ENCODE measurements at places on chromosomes 16 and 17. TPM values are rescaled to one million over a fixed set of nuclear protein-coding genes. Genes with fewer than 3 reads are reported as not detected.

GRCh38 chr16:74817851-74818250 is 43.2 kb upstream of the FA2H start:
- no peak for DNase-seq

- DNase-seq, result no peak
These were observed 81.5 kb downstream of the TUBD1 start for GRCh38 chr17:59811209-59811608.

DNA sequence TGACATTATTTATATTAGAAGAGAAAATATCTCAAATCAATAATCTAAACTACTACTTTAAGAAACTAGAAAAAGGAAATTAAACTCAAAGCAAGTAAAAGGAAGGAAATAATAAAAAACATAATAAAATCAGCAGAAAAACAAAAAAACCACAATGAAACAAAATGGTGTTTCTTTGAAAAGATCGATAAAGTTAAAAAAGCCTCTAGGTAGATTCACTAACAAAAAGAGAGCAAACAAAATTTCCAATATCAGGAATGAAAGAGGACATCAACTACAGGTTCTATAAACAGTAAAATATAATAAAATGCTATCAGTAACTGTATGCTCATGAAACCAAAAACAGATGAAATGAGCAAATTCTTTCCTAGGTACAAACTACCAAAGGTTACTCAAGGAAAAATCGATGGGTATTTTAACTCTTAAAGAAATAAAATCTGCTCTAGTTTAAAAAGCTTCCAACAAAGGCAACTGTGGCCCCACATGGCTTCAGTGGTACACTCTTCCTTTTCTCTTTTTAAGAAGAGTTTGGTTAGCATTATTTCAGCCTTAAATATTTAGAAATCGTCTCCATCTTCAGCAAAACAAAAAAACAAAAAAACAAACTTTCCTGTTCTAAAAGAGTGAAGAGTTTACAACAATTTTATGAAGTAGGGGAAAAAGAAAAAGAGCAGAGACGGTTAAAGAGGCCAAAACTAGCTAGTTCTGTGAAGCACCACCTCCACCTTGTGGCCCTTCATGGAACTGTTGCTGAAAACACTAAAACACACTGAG is 102.2 kb downstream of the TRIM37 start:
- no peak for DNase-seq

GRCh38 chr16:86734543-86735460 is 156.5 kb downstream of the FOXL1 start:
- no peak for DNase-seq

- no peak for DNase-seq
These were observed 239.8 kb upstream of the SOX9 start for GRCh38 chr17:71881041-71881440.

DNA sequence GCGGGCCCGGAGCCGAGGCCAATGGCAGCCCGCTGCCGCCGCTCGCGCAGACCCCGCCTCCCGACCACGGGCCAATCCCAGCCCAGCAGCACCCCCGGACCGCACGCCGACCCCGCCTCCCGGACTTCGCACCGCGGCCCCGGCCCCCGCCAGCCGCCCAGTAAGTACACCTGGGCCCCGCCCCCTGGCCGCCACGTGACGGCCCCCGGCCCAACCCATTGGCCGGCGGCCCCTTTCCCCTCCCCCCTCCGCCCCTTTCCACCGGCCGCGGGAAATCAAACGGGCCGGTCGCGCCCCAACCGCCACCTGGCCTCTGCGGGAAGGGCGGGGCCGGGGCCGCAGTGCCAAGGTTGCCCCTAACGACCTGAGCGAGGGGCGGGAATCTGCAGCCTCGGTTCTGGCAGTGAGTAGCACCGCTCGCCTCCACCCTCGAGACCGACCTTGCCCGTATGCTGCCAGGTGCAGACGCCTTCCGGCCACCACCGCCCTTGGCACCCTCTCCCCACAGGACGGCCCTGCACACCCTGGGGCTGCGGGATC is at the start of gene YBX2:
Gene YBX2 (minus strand): TSS at position 26 of the 540 bp plus-strand sequence. CDS start 139 bp downstream, outside the sequence.
- DNase-seq, result no peak

- DNase-seq, result no peak
These were observed 280.1 kb upstream of the MON1B start for GRCh38 chr16:76910931-76911330.

DNA sequence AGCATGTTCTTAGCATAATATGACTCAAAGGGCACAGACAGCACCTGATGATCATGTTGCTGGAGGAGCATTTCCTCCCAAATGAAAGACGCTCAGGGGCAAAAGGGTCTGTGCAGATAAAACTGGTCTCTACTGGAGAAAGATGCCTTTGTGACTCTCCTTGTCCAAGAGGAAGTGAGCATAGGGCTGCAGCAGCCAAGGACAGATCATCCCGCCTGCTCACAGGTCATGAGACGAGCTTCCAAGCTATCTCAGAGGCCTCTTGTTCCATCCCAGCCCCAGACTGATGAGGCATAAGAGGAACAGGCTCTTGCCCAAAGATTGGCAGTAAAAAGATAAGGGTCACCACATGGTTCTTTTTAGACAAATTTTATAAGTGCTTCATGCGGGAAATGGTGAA is 141.8 kb downstream of the KATNIP start:
- DNase-seq, result no peak

GRCh38 chr16:25007284-25007984 is 7.7 kb downstream of the ARHGAP17 start:
- DNase-seq, result no peak

DNA sequence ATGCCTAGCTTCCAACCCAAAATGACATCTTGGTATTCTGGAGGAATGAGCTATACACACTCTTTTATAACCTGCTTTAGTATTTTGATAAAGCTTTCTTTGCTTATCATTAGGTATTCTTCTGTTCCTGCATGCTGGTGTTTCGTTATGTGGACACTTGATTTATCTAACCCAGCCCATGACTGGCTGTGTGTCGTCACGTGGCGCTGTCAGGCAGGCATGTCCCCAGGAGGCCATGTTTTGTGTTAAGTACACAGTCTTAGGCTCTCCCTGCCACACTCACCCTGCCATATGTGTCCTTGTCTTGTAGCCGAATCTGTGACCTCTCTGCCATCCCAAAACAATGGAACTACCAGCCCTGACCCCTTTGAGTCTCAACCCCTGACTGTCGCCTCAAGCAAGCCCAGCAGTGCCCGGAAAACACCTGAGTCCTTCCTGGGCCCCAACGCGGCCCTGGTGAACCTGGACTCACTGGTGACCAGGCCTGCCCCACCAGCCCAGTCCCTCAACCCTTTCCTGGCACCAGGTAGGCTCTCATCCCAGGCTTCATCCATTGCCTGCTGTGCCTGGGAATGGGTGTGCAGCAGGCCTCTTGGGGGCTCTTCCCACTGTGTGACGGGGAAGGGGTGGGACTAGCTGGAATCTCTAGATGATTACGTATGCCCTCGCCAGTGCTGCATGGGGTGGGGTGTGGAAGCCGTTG is 30.8 kb downstream of the B9D1 start:
- DNase-seq, result no peak

- no peak for DNase-seq
These were observed 16.1 kb downstream of the NPRL3 start for GRCh38 chr16:122361-122760.

GRCh38 chr17:1808644-1809043 is 21.1 kb downstream of the SMYD4 start:
- DNase-seq, result no peak

- no peak for DNase-seq
These were observed 40.9 kb downstream of the B9D1 start for GRCh38 chr17:19321481-19322128.

DNA sequence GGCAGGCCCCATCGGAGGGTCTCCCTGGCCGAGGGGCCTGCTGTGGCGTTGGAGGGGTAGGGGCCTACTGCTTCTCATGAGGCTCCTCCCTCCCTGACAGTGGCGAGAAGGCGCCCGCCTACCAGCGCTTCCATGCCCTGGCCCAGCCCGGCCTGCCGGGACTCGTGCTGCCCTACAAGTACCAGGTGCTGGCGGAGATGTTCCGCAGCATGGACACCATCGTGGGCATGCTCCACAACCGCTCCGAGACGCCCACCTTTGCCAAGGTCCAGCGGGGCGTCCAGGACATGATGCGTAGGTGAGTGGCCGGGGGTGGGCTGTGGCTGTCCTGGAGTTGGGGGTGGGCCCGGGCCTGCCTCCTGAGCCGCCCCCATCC is 1.7 kb downstream of the CDT1 start:
- no peak for DNase-seq

GRCh38 chr17:6366221-6366666 is 68.7 kb downstream of the AIPL1 start:
- DNase-seq, result peak; percentile 57

GRCh38 chr17:67629971-67630320 is 87.8 kb upstream of the NOL11 start:
- DNase-seq, result no peak

GRCh38 chr17:27339198-27339835 is 45.4 kb downstream of the WSB1 start:
- DNase-seq, result no peak

- DNase-seq, result no peak
These were observed 1.4 kb upstream of the MAP1LC3B start for GRCh38 chr16:87390641-87391323.

DNA sequence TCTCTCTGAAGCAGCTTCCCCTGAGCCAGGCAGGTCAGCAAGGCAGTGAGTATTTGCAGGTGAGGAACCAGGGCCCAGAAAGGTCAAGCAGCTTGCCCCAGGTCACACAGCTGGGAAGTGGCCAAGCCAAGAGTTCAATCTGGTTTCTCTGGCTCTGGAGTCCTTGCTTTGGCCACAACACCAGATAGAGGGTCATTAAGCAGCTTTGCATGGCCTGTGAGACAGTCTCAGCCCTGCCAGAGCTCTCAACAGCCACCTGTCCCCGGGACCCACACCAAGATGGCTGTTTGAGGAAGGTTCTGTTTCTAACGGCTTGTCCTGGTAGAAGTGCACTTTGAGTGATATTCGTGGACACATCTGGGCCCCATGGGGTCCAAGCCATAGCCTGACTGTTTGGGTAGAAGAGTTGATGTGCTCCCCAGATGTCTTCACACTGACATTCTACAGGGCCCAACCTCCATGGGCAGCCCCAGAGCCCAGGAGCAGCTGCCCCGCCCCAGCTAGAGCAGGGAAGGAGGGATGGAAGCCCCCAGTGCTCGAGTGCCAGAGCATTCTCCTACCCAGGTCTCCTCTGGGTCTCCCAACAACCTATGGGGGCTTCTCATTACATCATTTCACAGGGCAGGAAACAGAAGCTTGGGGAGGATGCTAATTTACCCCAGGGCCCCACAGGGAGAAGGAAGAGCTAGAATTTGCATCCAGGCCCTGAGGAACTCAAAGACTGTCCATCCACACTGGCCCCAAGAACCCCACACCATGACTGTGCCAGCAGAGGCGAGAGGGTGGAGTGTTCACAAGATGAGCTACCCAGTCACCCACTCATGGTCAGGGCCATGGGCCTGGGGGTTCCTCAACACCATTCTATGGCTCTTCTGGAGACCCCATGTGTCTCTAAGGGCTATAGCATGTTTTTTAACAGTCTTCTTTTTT is 107.3 kb upstream of the CDH5 start:
- DNase-seq, result no peak

DNA sequence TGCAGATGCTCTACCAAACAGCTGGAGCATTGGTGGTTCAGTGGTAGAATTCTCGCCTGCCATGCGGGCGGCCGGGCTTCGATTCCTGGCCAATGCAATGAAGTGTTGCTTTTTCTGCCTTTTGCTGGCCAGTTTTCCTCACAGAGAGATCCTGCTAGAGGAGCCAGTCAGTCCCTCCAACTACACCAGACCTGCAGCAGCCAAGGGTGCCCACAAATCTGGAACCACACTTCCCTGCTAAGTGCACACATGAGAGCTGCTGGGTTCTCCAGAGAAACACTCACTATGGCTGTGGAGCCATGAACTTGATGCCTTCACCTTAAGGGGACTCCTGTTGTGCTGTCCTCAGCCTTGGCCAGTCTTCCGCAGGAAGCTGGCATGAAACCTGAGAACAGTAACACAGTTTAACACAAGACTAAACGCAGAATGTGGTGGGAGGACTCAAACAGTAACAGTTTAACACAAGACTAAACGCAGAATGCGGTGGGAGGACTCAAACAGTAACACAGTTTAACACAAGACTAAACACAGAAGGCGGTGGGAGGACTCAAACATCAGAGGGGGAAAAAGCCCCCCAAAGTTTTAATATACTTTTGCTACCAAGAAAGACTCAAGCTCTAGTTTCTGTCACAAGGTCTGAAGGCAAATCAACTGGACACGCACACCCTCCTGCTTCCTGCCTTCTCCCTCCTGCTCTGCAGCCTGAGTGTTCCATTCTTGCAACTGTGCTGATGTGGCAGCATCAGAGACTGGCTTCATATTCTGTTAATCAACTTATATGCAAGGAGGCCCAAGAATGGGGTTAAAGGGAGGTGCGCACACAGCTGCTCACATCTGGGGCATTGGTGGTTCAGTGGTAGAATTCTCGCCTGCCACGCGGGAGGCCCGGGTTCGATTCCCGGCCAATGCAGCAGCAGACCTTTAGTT is 12.0 kb downstream of the VAC14 start:
- no peak for DNase-seq

DNA sequence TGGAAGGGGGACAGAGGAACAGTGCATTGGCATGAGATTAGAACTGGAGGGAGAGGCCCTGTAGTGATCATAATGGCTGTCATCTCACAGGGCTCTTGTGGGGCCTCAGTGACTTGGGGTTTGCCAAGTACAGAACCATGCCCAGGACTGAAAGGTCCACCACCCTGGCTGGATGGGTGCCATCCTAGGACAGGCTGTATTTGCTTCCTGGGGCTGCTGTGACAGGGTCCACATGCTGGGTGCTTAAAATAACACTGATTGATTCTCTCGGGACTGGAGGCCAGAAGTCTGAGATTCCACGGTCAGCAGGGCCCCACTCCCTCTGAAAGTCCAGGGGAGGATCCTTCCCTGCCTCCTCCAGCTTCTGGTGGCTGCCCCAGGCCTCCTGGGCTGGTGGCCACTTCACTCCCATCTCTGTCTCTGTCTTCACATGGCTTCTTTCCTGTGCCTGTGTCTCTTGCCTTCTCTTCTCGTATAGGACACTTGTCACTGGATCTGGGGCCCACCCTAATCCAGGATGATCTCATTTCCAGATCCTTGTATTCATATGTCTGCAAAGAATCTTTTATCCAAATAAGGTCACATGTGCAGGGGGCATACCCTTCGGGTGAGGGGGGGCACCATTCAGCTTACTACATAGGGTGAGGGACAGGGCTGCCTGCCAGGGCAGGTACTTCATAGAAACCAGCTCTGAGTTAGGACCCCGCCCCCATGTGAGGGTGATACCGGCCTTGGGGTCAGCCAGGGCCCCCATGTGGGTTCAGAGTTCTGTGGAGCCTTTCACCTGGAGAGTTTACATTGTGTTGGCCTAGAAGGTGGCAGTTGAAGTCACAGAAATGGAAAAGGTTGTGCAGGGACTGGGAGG is 52.6 kb downstream of the USP22 start:
- DNase-seq, result no peak

GRCh38 chr16:87245511-87245910 is 71.7 kb downstream of the C16orf95 start:
- no peak for DNase-seq

- peak; percentile 19 for DNase-seq
These were observed 190.1 kb downstream of the C16orf78 start for GRCh38 chr16:49563666-49564065.

- DNase-seq, result no peak
These were observed 72.8 kb downstream of the AMFR start for GRCh38 chr16:56352351-56353053.

- no peak for DNase-seq
These were observed 7.5 kb upstream of the BCO1 start for GRCh38 chr16:81231014-81231413.

Gene DHODH
- total RNA-seq, result 19.9 TPM

Gene DNAH17
- total RNA-seq, result 0.25 TPM

Gene GNG13
- total RNA-seq, result not detected

Gene MMP28
- 0.17 TPM for total RNA-seq

Gene SLC16A6
- total RNA-seq, result 0.38 TPM

Gene TMC5
- total RNA-seq, result 0.33 TPM

Gene TM4SF5
- total RNA-seq, result not detected
